HCT116 (cell line): ENCODE measurements at places on chromosomes 7 and 10. TPM values are rescaled to one million over a fixed set of nuclear protein-coding genes. Genes with fewer than 3 reads are reported as not detected.

The BTBD16 gene
- total RNA-seq = 0.27 TPM

The GIMAP6 gene
- 0.12 TPM for total RNA-seq

DNA sequence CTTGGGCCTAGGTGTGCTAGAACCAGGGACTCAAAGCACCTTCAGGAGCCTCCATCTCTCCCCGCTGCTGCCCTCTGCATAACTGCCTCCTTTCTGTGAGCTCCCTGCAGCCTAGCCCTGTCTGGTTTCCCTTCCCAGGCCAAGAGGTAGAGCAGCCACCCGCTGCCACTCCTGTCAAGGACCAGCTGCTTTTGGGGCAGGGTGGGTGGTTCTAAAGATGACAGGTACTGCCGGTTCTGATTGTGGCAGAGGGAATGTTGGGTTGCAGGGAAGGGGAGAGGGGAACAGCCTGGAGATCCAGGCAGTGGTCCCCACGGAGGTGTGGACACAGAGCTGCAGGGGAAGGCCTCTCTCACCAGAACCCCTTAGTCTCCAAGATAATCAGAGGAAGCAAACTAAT, 3.7 kb upstream of the FLNC start:
- no peak for DNase-seq
- H3K36me3 ChIP-seq = no peaks in the 10 kb centered on the region
- peak overlapping the region; percentile 82; the same call in 1 of the 2 replicates for H3K27ac ChIP-seq
- H3K27me3 ChIP-seq = no peaks in the 10 kb centered on the region

GRCh38 chr7:33705333-33705833, 200.0 kb upstream of the BMPER start:
- H3K36me3 ChIP-seq = no peaks in the 10 kb centered on the region
- DNase-seq = no peak
- H3K4me3 ChIP-seq = no peak overlapping the region
- no peak overlapping the region for H3K27ac ChIP-seq

GRCh38 chr10:10946801-10947200, 70.9 kb upstream of the CELF2 start:
- no peak overlapping the region for H3K4me3 ChIP-seq
- H3K4me1 ChIP-seq = no peaks in the 10 kb centered on the region
- no peak overlapping the region for H3K27ac ChIP-seq
- H3K27me3 ChIP-seq = no peaks in the 10 kb centered on the region

The NEURL1 gene
- 1.4 TPM for total RNA-seq

GRCh38 chr7:45873355-45873754, 473 bp upstream of the CCDC201 start:
- no peaks in the 10 kb centered on the region for H3K36me3 ChIP-seq
- no peak overlapping the region for H3K27ac ChIP-seq
- peaks cover 17% of the 10 kb centered on the region for H3K4me1 ChIP-seq
- no peak for DNase-seq

- peak overlapping the region; percentile 99 for H3K27ac ChIP-seq
- no peak overlapping the region for H3K4me3 ChIP-seq
- no peaks in the 10 kb centered on the region for H3K36me3 ChIP-seq
- no peak for DNase-seq
Observed at GRCh38 chr10:132444877-132445351, 47.9 kb downstream of the PWWP2B start.

- DNase-seq = no peak
- no peak overlapping the region for H3K27ac ChIP-seq
- no peaks in the 10 kb centered on the region for H3K4me1 ChIP-seq
- H3K27me3 ChIP-seq = no peaks in the 10 kb centered on the region
Observed at GRCh38 chr7:71652510-71652909, 520.6 kb downstream of the GALNT17 start.

- no peak for DNase-seq
- no peaks in the 10 kb centered on the region for H3K27me3 ChIP-seq
Observed at GRCh38 chr7:103387242-103387641, 39.8 kb downstream of the PSMC2 start.

DNA sequence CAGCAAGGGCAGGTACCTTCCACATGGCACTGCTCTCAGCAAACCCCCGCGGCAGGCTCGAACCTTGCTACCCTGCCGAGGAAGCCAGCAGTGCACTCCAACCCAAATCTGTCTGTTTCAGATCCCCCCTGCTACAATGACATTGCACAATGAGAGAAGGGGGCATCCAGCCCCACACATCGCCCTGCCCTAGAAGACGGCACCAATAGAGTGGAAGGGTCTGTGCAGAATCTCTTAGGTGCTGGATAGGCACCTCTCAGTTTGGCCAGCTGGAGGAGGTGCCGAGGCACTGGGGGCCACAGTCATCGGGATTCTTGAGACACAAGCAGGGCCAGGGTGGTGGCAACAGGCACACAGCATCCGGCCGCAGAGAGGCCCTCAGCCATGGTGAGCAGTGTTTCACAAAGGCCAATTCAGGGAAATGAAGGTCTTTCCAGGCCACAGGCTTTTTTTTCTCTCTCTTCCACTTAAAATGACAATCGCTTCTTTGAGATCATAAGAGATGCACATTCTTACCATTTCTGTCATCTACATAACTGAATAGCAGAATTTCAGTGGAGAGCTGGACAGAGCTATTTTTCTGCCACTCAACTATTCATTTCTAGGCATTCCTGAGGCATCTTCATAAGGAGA, 281.3 kb downstream of the TNS3 start:
- H3K4me1 ChIP-seq = no peaks in the 10 kb centered on the region
- H3K4me3 ChIP-seq = no peak overlapping the region
- H3K36me3 ChIP-seq = no peaks in the 10 kb centered on the region
- no peaks in the 10 kb centered on the region for H3K27me3 ChIP-seq
- DNase-seq = no peak

- H3K4me1 ChIP-seq = no peaks in the 10 kb centered on the region
- DNase-seq = no peak
- peaks cover 6% of the 10 kb centered on the region; the same call in 1 of the 2 replicates for H3K27me3 ChIP-seq
- H3K27ac ChIP-seq = no peak overlapping the region
Observed at GRCh38 chr7:31663072-31663471, 23.9 kb upstream of the PPP1R17 start.

- no peaks in the 10 kb centered on the region for H3K36me3 ChIP-seq
- no peak for DNase-seq
- no peak overlapping the region for H3K27ac ChIP-seq
- H3K4me1 ChIP-seq = no peaks in the 10 kb centered on the region
- no peak overlapping the region for H3K4me3 ChIP-seq
Observed at GRCh38 chr7:129334473-129334872, 99.8 kb upstream of the STRIP2 start.

The HOXA2 gene
- total RNA-seq = 0.57 TPM
